Hindlimb muscle (tissue), 1 donor: ENCODE measurements at places on chromosomes 11 and 22. TPM values are rescaled to one million over a fixed set of nuclear protein-coding genes. Genes with fewer than 3 reads are reported as not detected.

Gene POU2AF1
- polyA plus RNA-seq = 0.19 TPM

Gene UBQLNL
- 0.22 TPM for polyA plus RNA-seq

Gene OR2AG2
- not detected for polyA plus RNA-seq

Gene OR5A2
- not detected for polyA plus RNA-seq

Gene MRPL49
- 23.5 TPM for polyA plus RNA-seq

Gene SYT8
- 0.44 TPM for polyA plus RNA-seq

Gene KRTAP5-1
- polyA plus RNA-seq = 1.4 TPM

Gene PATE4
- polyA plus RNA-seq = not detected

Gene ANO3
- polyA plus RNA-seq = not detected

GRCh38 chr11:61350336-61350735, 11.3 kb downstream of the CYB561A3 start:
- DNase-seq = no peak

DNA sequence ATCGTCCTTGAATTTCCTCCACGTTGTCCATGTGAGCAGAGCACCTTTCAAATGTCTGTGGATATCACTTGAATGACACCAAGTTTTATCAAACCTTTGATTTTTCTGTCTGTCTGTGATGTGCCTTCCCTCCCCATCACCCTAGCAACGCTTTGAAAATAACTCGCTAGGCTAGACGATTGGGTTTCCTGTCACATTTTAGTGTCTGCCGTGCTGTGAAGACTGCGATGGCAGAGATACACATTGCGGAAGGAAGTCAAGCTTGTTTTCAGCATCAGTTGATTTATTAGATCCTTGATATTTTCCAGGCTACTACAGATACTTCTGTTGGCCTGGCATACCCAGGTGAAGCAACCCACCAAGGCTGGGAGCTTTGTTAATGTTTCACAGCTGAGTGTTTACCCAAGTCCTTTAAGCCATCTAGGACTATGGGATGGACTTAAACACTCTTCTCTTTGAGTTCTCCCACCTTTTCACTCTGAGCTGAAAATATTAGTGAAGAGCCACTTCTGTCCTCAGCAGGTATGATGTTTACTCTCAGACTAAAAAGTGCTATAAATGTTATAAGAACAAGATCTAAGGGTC, 93.6 kb upstream of the CD44 start:
- DNase-seq = no peak

GRCh38 chr22:20439928-20440575, 2.4 kb upstream of the SCARF2 start:
- DNase-seq = no peak

GRCh38 chr11:125569915-125570621, 791 bp downstream of the EI24 start:
- no peak for DNase-seq

GRCh38 chr11:35549787-35550186, 24.4 kb upstream of the PAMR1 start:
- no peak for DNase-seq

- DNase-seq = no peak
Observed at GRCh38 chr22:23180893-23181720, 798 bp downstream of the BCR start.

DNA sequence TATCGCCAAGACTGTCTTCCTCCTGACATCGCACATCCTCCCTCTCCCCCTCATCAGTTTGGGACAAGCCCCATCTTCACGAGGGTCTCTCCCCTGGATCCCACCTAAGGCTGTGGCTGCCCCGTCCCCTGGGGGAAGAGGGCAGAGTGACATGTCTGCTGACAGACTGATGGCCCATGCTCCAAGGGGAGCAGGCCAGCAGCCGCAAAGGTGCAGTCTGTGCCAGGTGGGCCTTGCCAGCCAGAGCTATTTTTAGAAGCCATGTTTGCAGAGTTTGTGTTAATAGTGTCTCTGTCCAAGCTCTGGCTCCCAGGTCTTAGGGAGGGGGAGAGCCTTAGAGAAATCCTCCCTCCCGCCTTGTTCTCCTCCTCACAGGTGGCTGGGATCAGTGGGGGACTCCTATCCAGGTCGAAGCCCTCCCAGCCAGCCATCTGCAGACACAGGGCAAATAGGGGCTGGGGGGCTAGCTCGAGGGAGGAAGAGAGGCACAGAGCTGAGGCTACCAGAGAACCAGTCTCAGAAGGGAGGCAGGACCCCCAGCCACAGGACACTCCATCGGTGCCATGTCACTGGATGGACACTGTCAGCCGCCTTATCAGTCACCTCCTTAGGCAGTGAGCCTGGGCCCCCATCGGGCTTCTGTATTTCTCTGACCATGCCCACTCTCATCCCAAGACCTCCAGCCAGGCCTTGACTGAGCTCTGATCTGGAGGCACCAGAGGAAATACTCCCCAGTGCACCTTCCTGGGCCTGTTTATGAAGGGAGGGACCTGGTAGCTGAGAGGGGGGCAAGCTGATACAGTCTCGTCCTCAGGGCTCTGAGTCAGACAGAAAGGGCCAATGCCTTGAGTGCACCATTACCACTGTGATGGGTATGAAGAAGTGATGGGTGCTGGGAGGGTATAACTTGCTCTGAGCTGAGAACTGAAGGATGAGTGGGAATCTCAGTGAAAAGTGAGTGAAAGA, 49.3 kb downstream of the CHRDL2 start:
- DNase-seq = no peak
